ENCODE measurements at places on chromosomes 11 and 22.

DNA sequence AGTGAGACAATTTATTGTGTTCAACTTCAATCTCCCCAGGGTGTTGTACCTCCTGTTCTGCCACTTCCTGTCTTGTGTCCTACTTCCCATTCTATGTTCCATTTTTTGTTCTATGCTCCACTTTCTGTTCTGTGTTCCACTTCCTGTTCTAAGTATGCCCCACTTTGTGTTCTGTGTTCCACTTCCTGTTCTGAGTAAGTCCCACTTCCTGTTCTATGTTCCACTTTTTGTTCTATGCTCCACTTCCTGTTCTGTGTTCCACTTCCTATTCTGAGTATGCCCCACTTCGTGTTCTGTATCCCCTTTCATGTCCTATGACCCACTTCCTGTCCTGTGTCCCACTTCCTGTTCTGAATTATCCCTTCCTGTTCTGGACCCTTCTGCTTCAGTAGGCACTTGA lies 732.7 kb downstream of the TBC1D22A start:
- no peak for DNase-seq

DNA sequence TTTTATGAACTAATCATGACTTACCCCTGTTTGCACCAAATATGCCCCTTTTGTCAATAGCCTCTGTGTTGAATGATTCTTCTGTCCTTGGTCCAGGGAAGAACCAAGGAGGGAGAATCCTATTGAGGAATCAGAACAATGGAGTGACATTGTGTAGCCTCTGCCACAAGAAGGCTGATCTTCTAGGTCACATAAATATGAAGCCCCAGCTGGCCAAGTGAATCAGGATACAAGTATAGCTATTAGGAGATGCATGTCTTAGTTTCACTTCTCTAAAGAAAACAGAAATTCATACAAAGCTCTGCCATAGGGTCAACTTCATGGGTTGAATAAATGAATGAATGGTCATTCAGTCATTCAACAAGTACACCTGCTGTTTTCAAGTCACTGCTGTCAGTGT lies 118.2 kb upstream of the BLID start:
- no peak for DNase-seq

DNA sequence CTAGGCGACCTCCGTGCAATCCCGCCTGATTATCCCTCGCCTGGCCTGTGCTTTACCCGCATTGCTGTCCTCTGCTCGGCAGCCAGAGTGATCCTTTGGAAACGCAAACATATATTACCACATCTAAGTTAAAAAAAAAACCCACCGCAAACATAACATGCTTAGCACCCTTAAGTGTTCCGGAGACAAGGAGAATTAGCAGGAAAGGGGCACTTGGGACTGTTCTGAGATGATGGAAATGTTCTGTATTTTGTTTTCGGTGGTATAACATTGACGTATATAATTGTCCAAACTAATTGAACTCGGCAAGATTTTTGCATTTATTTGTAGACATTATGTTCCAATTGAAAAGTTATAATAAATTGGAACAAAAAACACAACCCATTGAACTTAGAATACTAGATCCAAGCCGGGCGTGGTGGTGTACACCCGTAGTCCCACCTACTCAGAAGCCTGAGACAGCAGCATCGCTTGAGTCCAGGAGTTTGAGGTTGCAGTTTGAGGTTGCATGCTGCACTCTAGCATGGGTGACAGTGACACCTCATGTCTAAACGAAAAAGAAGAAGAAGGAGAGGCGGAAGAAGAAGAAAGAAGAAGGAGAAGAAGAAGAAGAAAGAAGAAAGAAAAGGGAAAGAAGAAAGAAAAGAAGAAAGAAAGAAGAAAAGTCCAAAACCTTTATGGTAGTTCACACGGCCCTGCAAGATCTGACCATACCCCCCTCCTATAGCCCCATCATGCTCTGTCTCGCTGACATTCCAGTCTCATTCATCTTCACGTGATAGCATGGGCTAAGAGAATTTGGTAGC lies 604 bp upstream of the POLR3H start:
- DNase-seq, result no peak

DNA sequence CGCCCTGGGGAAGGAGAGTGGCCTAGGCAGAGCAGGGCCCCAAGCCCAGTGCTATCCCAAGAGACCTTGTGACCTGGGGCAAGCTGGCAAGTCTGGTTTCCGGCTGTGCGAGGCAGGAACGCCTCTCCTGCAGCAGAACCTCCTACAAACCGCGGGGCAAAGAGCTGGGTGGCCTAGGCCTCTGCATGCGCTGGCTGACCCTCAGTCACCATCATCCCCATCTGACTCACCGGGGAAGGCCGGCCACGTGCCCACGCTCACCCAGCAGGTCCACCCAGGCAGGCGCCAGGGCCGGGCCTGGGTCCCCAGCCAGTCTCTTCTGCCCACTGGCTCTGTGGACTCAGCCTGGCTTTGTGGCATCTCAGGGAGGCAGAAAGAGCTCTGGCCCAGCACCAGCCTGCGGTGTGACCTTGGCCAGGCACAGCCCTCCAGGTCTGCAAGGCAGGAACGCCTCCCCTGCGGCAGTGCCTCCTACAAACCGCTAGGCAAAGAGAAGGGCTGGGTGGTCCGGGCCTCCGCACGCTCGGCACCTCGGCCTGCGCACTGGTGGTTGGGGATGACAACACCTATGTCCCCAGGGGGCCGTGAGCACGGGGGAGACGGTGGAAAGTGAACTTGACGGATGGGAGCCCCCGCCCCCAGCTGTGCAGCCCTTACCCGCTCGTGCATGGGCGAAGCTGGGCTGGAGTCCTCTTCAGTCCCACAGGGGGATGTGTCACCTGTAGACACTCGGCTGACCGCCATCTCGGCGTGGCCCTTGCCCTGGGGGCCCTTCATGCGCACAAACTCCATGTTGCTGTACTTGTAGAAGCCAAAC lies 38.2 kb downstream of the KIAA0930 start:
- no peak for DNase-seq

DNA sequence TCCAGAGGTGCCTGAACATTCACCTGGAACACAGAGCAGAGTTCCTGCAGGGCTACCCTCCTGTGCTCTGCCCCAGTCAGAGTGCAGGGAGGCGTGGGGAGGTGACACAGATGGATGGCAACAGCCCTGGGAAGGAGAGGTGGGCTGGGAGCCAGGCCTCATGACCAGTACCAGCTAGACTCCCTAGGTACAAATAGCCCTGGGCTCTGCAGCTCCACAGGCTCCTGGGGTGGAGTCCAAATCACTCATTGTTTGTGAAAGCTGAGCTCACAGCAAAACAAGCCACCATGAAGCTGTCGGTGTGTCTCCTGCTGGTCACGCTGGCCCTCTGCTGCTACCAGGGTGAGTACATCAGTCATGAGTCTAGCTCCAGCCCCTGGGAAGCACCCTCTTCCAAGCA lies at the start of gene SCGB1D2:
SCGB1D2 (plus strand) TSS at position 219 of the 400 bp plus-strand sequence; CDS start at position 288, 69 bp downstream.
- no peak for DNase-seq

DNA sequence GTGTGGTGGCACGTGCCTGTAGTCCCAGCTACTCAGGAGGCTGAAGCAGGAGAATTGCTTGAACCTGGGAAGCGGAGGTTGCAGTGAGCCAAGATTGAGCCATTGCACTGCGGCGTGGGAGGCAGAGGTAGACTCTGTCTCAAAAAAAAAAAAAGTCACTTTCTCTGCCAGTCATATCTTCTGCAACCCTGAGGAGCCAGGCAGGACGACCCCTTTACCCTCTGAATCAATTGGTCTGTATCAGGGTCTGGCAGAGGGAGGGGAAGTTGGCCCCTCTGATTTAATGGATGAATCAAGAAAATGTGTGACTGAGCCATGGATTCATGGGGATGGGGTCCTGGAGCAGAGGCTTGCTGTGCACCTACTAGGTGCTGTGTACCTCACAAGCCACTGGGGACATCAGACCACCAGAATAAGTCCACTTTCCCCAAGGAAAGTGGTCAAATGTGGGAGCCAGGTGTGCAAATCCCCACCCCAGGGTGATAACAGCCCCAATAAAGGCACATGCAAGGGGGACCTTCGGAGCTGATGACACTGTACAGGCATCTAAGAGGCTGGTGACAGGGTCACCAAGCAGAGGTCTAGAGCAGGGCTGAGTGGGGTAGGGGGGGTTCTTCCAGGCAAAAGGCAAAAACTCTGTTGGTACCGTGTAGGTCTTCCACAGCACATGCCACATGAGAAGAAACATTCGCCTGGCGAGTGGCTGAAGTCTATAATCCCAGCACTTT lies 29.0 kb downstream of the TXN2 start:
- DNase-seq, result no peak

All from GOT3 (cell line).